Glomerular endothelial cell (primary cell): ENCODE measurements at places on chromosomes 2 and 18.

- DNase-seq = no peak
These were observed 322.1 kb upstream of the CHAC2 start for GRCh38 chr2:53445383-53446070.

DNA sequence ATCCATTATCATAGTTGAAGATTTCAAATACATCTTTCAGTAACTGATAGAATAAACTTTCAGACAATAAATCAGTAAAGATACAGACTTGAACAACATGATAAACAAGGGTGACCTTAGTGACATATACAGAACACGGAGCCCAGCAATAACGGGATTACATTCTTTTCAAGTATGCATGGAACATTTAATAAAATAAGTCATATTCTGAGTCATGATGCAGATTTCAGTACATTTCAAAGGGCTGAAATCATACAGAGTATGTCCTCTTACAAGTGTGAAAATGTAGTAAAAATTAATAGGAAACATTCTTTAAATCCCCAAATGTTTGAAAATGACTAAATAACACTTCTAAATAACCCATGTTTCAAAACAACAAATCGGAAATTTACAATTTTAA, 17.2 kb upstream of the KLHL29 start:
- DNase-seq = no peak

- no peak for DNase-seq
These were observed 294.9 kb upstream of the CYRIA start for GRCh38 chr2:16960579-16960978.

GRCh38 chr18:38698088-38698487, 1132.5 kb upstream of the CELF4 start:
- no peak for DNase-seq

GRCh38 chr2:222851956-222852617, 8.7 kb upstream of the ACSL3 start:
- DNase-seq = no peak

GRCh38 chr2:86238354-86238753, 39.1 kb downstream of the MRPL35 start:
- no peak for DNase-seq

DNA sequence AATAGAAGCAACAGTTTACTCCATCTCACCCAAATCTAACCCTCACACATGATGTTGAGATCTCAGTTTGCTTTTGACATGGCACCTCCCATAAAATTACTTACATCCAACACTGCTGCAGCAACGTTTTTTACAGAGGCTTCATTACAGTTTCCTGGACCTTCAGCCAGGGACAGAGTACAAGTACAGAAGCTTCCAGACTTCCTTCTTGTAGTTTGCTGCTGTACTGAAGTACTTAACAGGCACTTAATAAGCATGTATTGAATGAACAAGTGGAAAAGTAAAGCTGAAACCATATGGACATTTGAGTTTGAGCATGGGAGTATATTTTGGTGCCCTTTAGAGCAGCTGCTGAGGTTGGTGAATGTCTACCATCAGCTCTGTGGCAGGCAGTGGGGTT, 514.2 kb downstream of the PTPRM start:
- no peak for DNase-seq

DNA sequence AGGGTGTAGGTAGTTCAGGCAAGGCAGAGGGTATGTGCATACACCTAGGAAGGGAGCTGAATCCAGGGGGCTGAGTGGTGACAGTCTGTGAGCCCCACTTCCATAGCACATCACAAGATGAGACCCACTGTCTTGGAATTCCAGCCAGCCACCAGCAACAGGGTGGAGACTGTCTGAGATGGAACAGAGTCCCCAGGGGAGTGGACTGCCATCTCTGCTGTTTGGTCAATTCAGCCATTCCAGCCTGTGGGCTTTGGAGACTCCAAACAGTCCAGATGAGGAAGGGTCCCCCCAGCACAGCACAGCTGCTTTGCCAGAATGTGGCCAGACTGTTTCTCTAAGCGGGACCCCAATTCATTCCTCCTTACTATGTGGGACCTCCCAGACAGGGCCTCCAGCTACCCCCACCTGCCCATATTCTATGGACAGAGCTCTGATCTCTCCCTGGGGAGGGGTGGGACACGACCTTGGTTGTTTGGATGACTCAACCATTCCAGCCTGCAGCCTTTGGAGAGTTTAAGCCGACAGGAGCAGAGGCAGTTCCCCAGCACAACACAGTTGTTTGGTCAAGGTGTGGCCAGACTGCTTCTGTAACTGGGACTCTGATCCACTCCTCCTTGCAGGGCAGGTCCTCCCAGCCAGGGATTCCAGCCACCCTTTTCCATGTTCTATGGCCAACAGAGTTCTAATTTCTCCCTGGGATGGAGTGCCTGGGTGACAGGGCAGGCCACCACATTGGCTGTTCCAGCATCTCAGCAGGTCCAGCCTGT, 178.0 kb downstream of the RND3 start:
- DNase-seq = no peak

GRCh38 chr2:10926191-10926820, 14.6 kb downstream of the KCNF1 start:
- DNase-seq = no peak

GRCh38 chr2:54416938-54417337, 39.2 kb upstream of the SPTBN1 start:
- DNase-seq = no peak

GRCh38 chr2:211802666-211803065, 735.9 kb downstream of the ERBB4 start:
- no peak for DNase-seq

- no peak for DNase-seq
These were observed 378.2 kb downstream of the OSR1 start for GRCh38 chr2:18980104-18980785.

GRCh38 chr2:11775384-11775783, 29.0 kb downstream of the LPIN1 start:
- no peak for DNase-seq

- no peak for DNase-seq
These were observed 315.9 kb upstream of the ZEB2 start for GRCh38 chr2:144835634-144836350.

- DNase-seq = no peak
These were observed 226.7 kb downstream of the ARHGAP15 start for GRCh38 chr2:143355870-143356269.

- DNase-seq = no peak
These were observed 63.2 kb upstream of the TPO start for GRCh38 chr2:1350111-1350510.

DNA sequence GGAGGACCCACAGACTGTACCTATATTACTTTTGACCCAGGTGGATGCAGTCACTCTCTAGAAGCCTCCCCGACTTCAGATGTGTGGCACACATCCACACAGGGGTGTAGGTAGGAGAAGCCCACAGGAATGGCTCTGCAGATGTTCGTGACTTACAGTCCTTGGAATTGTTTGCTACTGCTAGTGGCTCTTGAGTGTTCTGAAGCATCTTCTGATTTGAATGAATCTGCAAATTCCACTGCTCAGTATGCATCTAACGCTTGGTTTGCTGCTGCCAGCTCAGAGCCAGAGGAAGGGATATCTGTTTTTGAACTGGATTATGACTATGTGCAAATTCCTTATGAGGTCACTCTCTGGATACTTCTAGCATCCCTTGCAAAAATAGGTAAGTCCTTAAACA, 605 bp downstream of the SLC9A4 start:
- no peak for DNase-seq

- no peak for DNase-seq
These were observed at the start of gene ANKRD29 for GRCh38 chr18:23662309-23663263. Gene ANKRD29, minus strand, starts transcription at chr18:23662911. Its CDS starts 181 bp downstream, at chr18:23662730.

DNA sequence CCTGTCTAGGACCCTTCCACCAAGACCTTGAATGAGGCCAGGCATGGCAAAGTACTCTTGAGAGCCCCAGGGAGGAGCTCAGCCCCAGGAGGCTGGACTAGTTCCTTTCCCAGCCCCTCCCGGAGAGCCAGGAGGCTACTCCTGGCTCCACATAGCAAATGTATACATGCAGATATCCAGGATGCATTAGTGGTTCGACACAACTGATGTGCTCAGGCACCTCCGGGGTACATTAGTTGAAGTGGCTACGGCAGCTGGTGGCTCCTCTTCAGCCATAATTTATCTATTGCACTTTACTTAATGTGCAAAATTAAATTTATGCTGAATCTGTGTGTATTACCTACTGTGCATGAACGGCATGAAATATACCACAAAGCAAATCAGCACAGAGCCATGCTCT, 182.8 kb upstream of the MEIS1 start:
- no peak for DNase-seq

- no peak for DNase-seq
These were observed 425.3 kb downstream of the MBD2 start for GRCh38 chr18:53799134-53799533.

DNA sequence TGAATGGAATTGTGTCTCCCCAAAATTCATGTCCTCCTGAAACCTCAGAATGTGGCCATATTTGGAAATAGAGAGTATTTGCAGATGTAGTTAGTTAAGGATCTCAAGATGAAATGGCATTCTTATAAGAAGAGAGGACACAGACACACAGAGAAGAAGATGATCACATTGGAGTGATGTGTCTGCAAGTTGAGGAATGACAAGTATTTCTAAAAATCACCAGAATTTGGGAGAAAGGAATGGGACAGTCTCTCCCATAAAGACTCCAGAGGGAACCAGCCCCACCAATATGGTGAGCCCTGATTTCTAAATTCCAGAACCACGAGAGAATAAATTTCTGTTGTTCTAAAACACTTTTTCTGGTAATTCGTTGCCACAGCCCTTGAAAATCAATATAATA, 166.3 kb downstream of the C1D start:
- DNase-seq = no peak

DNA sequence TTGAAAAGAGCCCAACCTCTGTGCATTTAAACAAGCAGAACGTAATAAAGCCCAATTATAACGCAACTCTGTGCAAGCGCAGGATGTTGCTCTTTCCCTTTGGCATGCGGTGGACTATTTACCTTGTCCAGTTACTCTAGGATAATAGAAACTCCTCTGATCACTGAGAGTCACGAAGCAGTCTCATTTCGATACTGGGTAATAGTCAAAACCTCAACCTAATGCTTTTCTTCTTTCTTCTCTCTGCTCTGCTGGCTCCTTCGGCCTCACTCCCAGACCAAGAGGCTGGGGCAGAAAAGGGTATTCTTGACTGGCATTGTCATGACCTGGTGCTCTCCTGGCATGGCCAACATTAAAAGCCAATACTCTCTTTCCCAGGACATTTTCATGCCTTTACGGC, 89.7 kb upstream of the GCFC2 start:
- DNase-seq = no peak

DNA sequence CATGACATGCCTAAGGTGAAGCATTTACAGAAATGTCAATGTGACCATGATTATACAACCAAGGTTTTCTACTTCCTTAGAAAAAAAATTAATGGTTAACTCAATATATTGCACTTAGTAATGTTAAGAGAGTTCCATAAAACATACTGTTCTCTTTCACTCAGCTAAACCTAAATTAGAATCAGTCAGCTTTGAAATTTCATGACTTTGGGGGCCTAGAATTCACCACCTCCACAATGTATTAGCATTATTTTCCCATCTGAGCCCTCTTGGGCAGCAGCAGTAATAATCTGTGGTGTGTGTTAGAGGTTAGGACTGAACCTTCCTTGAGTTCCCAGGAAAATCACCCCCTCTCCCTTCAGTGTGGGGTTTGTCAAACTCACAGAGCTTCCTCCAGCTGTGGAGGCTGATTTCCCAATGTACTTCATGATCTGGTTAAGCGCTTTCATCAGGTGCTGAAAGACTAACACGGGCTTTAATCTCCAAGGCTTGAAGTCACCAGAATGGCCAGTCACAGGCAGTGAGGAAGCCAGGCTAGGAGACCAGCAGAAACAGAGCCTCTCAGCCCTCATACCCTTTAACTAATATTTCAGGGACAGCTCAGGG, 7.1 kb upstream of the UPP2 start:
- no peak for DNase-seq

GRCh38 chr18:28095041-28095440, 81.9 kb downstream of the CDH2 start:
- no peak for DNase-seq

GRCh38 chr2:105243961-105244360, 2.4 kb downstream of the GPR45 start:
- no peak for DNase-seq

DNA sequence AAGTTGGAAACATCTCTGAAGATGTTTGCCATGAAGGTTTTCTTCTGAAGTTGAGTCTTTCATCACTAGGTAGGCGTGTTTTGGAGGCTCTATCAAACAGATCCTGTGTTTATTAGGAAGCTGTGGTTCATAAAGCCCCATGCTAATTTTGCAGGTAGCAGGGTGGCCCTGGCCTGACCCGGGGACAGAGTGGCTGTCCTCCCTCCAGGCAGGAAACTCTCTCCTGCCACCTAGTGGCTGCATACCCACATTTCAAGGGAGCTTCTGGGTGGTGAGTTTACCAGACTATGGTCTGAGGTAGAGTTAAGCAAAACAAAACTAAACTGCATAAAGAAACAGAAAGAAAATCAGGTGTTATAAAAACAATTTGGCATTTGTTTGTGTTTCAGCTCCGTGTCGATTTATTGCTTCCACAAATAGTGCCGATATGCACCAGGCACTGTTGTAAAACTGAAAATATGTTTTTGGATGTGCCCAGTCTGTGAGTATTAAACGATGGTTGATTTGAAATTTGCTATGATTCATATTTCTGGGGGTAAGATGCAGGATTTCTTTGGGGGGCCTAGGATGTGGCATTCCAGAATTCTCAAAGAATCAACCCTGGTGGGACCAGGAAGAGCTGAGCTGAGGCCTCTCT, 26.0 kb upstream of the IL37 start:
- peak; percentile 10 for DNase-seq

- DNase-seq = no peak
These were observed 2.9 kb downstream of the TBR1 start for GRCh38 chr2:161418715-161419637.

DNA sequence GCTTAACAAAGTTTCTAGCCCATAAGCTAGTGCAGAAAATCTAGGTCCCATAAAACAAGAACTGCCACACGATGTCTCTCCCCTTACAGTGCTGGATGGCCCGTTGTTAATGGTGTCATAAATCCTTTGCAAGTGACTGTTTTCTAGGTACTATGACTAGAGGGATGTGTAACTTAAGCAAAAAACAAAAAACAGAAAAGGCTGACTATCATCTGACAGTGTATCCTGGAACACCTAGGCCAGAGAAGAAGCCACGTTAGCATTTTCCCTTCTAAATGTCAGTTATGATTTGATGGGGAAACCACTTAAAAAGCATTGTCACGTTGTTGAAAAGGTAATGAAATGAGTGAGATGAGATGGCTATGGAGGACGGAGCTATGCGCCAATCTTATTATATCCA, 2.4 kb downstream of the CASP8 start:
- DNase-seq = no peak

DNA sequence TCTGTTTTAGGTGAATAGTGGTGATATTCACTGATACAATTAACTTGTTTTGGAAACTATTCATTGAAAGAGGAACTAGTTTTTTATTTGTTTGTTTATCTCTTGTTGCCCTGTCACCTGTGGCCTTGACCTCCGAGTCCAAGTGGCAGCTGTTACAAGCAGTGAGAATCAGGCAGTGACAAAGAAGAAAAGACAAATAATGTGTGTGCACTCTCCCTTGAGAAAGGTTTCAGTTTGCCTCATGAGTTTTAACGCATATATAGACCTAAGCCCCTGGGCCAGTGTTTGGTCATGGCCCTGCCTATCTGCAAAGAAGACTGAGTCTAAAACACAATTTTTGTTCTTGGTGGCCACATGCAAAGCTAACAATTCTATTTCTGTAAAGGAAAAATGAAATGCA, 15.3 kb downstream of the KYNU start:
- DNase-seq = no peak
